ENCODE measurements at places on chromosomes 11 and 22. TPM values are rescaled to one million over a fixed set of nuclear protein-coding genes. Genes with fewer than 3 reads are reported as not detected.

- peak overlapping the region; percentile 73 for H3K27ac ChIP-seq
- H3K36me3 ChIP-seq = no peaks in the 10 kb centered on the region
- no peaks in the 10 kb centered on the region for H3K4me1 ChIP-seq
- no peak overlapping the region for H3K4me3 ChIP-seq
- no peak for DNase-seq
Observed at GRCh38 chr11:114315749-114316368, 19.7 kb downstream of the NNMT start.

Gene SAA1
- total RNA-seq = not detected

DNA sequence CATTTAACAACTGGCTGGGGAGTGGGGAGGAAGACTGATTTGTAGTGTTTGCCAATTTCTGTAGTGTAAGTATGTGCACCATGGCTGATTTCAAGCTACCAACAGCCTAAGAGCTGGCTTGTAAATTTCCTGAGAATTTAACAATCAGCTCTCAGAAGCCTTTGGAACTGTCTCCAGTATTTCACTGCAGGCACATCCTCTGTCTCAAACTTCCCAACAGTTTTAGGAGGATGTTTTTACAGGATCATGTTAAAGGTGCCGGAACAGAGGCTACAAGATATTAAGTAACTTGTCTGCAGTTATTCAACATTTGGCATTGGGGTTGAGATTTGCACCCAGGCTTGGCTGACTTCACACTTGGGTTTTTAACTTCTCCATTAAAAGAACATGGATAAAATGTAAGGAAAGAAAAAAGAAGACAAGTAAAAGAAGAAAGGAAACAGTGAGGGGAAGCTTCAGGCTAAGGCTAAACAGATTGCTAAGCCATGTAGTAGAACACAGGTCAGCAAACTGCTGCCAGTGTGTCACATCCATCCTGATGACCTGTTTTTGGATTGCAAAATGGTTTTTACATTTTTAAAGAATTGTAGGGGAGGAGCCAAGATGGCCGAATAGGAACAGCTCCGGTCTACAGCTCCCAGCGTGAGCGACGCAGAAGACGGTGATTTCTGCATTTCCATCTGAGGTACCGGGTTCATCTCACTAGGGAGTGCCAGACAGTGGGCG lies 204.8 kb upstream of the SESN3 start:
- H3K27ac ChIP-seq = no peak overlapping the region
- no peaks in the 10 kb centered on the region for H3K36me3 ChIP-seq
- H3K27me3 ChIP-seq = no peaks in the 10 kb centered on the region
- no peak for DNase-seq
- no peaks in the 10 kb centered on the region for H3K4me1 ChIP-seq
- no peak overlapping the region for H3K4me3 ChIP-seq

- no peaks in the 10 kb centered on the region for H3K27me3 ChIP-seq
- peak overlapping the region; percentile 88 for H3K4me3 ChIP-seq
- peak overlapping the region; percentile 95 for H3K27ac ChIP-seq
- peaks cover 6% of the 10 kb centered on the region for H3K4me1 ChIP-seq
- DNase-seq = no peak
Observed at GRCh38 chr11:27470826-27471588, 1.6 kb downstream of the LGR4 start.

Gene TRIM49D2
- total RNA-seq = not detected

DNA sequence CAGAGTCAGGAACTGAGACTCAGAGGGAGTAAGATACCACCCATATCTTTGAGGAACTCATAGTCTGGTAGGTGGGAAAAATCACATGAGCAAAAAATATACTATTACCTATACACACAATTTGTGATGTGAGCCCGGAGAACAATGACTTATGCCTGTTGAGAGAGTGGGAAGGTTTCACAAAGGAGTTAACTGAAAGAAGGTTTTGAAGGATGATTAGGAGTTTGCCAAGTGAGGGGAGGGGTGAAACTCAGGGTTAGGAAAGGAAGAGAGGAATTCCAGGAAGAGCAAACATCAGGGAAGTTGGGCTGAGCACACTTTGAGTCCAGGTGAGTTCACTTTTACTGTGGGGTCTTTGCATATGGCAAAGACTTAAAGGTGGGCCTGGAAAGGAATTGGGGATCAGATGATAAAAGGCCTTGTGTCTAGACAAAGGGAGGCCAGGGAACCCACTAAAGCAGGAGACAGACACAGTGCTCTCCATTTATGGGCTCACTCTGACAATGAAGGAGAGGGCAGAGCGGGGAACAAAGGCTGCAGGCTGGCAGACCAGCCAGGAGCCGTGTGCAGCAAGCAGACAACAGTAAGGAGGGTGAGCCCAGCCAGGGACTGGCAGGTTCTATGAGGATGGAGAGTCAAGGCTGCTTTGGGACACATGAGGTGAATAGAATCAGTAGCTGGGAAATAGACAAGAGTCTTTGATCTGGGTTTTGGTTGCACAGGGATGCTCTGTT lies 33.1 kb downstream of the TSPAN18 start:
- H3K27me3 ChIP-seq = no peaks in the 10 kb centered on the region
- no peak for DNase-seq
- no peak overlapping the region for H3K4me3 ChIP-seq
- H3K36me3 ChIP-seq = no peaks in the 10 kb centered on the region

Gene MMP7
- 15.3 TPM for total RNA-seq

Gene TMPRSS5
- 0.29 TPM for total RNA-seq

DNA sequence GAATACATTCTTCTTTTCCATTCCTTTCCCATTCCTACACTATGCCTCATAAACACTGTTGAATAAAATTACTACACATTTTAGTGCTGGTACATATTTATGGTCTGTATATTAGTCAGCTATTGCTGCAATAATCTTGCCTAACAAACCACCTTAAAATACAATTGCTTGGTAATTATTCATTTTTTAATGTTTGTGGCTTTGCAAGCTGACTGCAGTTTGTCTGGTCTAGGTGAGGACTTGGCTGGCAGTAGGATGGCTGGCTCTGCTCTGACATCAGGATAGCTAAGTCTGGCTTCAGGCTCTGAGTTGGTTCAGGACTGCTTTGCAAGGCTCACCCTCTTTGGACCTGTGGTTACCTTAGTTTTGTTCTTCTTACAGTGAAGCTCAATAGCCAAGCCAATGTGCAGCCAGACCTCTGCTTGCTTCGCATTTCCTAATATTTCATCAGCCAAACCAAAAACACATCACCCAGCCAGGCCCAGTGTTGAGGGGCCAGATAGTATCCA lies 913.4 kb upstream of the RAG2 start:
- H3K36me3 ChIP-seq = no peaks in the 10 kb centered on the region
- H3K27me3 ChIP-seq = no peaks in the 10 kb centered on the region
- DNase-seq = no peak
- no peak overlapping the region for H3K4me3 ChIP-seq

- no peaks in the 10 kb centered on the region for H3K4me1 ChIP-seq
- H3K4me3 ChIP-seq = no peak overlapping the region
- H3K27ac ChIP-seq = no peak overlapping the region
- no peak for DNase-seq
Observed at GRCh38 chr22:35159343-35159742, 93.4 kb downstream of the ISX start.

DNA sequence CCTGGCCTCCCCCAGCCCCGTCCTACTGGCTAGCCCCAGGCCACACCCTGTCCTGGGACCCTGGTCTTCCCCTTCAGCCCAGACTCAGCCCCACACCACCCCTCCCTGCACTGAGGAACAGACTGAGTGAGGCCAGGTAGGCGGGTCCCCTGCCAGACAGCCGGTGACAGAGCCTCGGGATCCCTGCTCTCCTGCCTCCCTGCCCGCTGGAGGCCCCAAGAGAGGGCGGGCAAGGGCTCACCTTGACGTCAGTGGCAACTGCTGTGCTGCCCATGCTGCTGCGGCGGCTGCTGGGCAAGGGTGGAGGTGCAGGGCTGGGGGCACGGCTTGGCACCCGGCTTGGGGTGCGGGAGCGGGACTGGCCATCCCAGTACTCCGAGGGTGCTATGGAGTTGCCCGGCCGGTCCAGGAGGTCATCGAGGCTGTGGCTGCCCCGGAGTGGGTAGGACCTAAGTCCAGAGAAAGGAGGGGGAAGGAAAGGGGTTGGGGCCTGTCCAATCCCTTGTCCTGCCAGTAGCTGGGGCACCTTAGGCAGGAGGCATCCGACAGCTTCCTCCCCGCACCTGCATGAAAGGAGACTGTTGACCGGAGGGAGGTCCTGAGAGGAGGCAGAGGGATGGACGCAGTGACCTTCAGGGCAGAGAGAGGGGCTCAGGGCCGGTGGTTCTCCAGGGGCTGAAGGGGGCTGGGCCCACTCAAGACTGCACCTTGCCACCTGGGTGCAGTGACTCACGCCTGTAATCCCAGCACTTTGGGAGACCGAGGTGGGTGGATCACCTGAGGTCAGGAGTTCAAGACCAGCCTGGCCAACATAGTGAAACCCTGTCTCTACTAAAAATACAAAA lies 2.2 kb upstream of the SLC16A8 start:
- H3K36me3 ChIP-seq = no peaks in the 10 kb centered on the region
- H3K4me1 ChIP-seq = peaks cover 25% of the 10 kb centered on the region
- no peak overlapping the region for H3K4me3 ChIP-seq
- H3K27ac ChIP-seq = no peak overlapping the region

DNA sequence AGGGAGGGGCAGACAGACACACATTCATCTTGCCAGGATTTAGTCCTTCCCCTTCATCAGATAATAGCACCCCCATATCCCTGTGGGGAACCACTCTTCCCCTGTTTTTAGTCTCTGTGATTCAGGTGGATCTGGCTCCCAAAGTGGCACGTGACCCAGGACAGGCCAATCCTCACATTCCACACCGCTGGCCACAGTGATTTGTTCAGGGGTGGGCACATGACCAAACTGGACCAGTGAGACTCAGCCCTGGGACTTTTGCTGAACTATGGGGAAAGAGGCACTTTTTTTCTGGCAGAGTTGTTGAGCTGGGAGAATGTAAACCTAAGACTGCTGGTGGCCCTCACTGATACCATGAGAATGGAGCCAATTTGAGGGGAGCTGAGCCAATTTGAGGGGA lies 19.1 kb upstream of the KCNJ11 start:
- no peaks in the 10 kb centered on the region for H3K27me3 ChIP-seq
- peaks cover 3% of the 10 kb centered on the region for H3K4me1 ChIP-seq
- no peaks in the 10 kb centered on the region for H3K36me3 ChIP-seq
- H3K27ac ChIP-seq = no peak overlapping the region
- DNase-seq = no peak
- H3K4me3 ChIP-seq = no peak overlapping the region

- peaks cover 3% of the 10 kb centered on the region for H3K4me1 ChIP-seq
- H3K4me3 ChIP-seq = no peak overlapping the region
- H3K36me3 ChIP-seq = no peaks in the 10 kb centered on the region
- H3K27ac ChIP-seq = no peak overlapping the region
Observed at GRCh38 chr11:68827733-68828132, 14.0 kb downstream of the CPT1A start.

DNA sequence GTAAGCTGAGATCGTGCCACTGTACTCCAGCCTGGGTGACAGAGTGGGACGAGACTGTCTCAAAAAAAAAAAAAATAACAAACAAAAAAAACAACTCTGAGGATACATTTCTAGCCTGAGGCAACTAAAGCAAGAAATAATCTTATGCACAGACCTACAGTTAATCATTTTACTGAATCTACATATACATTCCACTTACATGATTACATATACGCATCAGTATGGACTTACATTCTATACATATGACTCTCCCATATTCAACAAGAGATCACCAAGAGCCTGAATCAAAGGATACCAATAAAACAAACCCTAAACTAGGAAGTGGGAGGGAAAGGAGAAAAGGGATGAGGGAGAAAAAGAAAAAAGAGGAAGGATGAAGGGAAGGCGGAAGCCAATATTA lies 1.1 kb downstream of the ALG8 start:
- H3K27ac ChIP-seq = no peak overlapping the region
- no peak overlapping the region for H3K4me3 ChIP-seq
- H3K4me1 ChIP-seq = no peaks in the 10 kb centered on the region
- H3K27me3 ChIP-seq = no peaks in the 10 kb centered on the region
- no peaks in the 10 kb centered on the region for H3K36me3 ChIP-seq

DNA sequence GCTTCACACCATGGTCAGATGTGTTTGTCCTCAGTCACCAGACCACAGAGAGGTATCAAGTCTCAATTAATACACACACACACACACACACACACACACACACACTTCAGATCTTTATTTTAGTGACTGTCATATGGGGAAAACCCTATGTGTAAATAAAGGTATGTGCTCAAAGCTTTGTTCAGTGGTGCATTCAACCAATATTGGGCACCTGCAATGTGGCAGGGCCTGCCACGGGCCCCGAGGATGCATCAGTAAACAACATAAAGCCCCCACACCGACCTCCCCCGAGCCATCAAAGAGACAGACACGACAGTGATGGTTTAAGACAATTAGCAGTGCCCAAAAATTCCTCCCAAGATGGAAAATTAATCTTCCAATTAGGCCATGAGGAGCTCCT lies 51.6 kb downstream of the SHANK2 start:
- no peaks in the 10 kb centered on the region for H3K4me1 ChIP-seq
- H3K27ac ChIP-seq = no peak overlapping the region
- no peaks in the 10 kb centered on the region for H3K27me3 ChIP-seq
- DNase-seq = no peak
- no peaks in the 10 kb centered on the region for H3K36me3 ChIP-seq

DNA sequence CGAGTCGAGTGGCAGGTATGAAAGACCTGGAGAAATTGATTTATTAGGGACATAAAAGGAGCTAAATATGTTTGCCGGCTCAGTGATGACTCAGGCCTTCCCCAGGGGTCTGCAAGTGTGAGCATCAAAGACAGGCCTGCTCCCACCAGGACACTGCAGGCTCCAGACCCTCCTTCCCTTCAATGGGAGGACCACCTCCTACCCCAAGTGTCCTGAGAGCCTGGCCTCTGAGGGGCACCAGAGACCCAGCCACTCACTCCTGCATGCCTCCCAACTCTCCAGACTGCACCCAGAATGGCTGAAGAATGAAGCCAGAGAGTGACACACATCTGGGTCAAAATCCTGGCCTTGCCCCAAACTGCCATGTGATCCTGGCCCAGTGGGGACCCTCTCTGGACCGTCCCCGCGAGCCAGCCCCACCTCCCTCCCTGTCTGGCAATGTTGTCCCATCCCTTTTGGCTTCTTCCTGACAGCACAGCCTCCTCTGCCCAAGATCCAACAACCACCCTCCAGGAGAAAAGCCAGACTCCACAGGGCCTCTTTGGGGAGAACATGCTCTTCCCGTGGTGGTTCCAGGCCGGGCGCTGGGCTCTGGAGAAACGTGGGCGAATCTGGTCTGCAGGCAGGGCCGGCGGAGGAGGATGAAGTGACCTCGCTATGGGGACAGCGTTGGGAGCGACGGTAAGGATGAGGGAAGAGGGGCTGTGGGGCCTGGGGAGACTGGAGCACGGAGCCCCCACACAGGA lies 36.2 kb downstream of the CYTH4 start:
- H3K4me3 ChIP-seq = no peak overlapping the region
- H3K36me3 ChIP-seq = no peaks in the 10 kb centered on the region
- H3K4me1 ChIP-seq = no peaks in the 10 kb centered on the region
- DNase-seq = no peak
- no peak overlapping the region for H3K27ac ChIP-seq
